Naive thymus-derived CD4-positive, alpha-beta T cell (primary cell): ENCODE measurements at places on chromosomes 6 and 20. TPM values are rescaled to one million over a fixed set of nuclear protein-coding genes. Genes with fewer than 3 reads are reported as not detected.
A peak's percentile ranks its signal among the peaks of the same experiment; 100 is the strongest.

- no peak for DNase-seq
Measured at GRCh38 chr6:168607272-168608112, 166.5 kb downstream of the SMOC2 start.

- no peak for DNase-seq
Measured at GRCh38 chr20:20009784-20010253, 7.3 kb upstream of the NAA20 start.

DNA sequence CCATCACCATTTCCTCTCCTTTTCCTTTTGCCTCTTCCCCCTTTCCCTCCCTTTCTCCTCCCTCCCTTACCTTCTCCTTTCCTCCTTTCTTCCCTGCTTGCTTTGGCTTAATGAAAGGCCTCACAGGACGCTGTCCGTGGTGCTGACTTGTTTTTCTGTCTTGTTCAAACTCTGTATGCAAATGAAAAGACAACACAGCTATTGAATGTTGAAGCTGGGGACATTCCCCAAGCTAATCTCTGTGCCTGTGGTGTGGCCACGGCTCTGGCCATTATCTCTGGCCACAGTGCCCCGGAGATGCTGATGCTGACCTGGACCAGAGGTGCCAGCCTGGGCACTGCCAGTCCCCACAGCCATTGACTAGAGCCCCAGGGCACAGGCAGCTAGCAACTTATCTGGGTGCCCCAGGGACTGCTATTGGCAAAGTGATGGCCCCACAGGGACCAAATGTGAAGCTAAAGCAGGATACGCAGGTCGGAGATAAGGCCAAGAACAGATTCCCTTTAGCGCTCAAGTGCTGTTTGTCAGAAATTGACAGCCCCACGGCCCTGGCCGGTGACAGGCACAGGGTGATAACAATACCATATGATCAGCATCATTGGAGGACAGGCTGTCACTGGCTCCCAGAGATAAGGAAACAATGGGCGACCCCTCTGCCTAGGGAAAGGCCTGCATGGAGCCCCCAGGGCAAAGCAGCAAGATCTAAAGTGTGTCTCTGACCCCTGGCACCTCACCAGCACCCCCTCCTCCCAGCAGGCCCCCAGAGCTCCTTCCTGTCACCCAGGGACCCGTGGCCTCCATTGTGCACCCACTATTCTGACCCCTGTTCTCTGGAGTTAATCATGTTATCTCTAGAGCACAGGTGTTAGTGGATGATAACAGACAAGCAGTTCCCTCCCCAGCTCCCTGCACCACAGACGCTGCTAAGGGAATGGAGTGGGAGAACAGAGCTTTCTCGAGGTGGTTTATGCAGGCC is 31.6 kb upstream of the SLC32A1 start:
- peak; percentile 47 for DNase-seq

DNA sequence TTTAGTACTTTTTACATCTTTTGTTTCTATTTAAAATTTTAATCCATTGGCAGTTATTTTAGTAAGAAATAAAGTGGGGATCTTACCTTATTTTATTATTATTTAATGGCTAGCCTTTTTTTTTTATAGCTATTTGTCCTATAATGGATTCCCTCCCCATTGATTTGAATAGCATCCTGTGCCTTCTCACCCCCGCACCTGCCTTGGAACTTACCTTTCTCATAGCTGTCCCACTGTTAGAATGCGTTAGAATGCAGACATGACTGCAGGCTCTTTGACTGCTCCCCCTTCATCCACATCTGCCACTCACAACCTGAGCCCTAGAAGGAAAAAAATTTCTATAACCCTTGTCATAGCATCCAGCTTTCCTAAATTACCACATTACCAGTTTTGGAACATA is 9.1 kb downstream of the PKIB start:
- no peak for DNase-seq

DNA sequence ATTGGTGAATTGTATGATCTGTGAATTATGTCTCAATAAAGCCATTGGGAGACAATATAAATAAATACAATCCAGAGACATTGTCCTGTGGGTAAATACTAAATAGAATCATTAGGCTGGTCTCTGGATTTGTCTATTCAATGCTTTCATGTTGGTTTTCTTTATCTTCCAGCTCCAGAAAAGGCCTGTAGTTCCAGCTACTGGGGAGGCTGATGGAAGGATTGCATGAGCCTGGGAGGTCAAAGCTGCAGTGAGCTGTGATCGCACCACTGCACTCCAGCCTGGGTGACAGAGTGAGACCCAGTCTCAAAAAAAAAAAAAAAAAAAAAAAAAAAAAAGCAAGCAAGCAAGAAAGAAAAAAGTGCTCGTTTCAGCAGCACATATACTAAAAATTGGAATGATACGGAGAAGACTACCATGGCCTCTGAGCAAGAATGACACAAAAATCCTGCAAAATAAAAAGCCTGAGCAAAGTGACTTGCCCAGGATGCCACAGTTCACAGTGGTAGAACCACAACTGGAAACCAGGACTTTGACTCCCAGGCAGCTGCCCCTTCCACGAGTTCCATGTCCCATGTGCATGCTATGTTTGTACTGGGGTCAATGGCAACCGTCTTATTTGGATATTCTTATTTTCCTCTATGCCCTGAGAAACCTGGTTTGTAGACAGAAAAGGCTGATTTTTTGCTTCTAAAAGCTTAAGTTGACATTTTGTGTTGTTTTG is 33.6 kb upstream of the GMPR start:
- no peak for DNase-seq

CST8 gene
- total RNA-seq = not detected
